ENCODE measurements at places on chromosomes 4 and X. TPM values are rescaled to one million over a fixed set of nuclear protein-coding genes. Genes with fewer than 3 reads are reported as not detected.
A peak's percentile ranks its signal among the peaks of the same experiment; 100 is the strongest.

The SSX4B gene
- not detected for total RNA-seq

The IL21 gene
- total RNA-seq, result 138 TPM

- no peaks in the 10 kb centered on the region for H3K36me3 ChIP-seq
- no peak overlapping the region for H3K27ac ChIP-seq
- no peak for DNase-seq
Observed at GRCh38 chr4:38920186-38920585, 52.6 kb downstream of the FAM114A1 start.

GRCh38 chr4:57195622-57196021 is 85.4 kb upstream of the IGFBP7 start:
- H3K36me3 ChIP-seq, result no peaks in the 10 kb centered on the region
- peaks cover 5% of the 10 kb centered on the region for H3K27me3 ChIP-seq
- no peak overlapping the region for H3K27ac ChIP-seq

- H3K36me3 ChIP-seq, result no peaks in the 10 kb centered on the region
- no peaks in the 10 kb centered on the region for H3K4me1 ChIP-seq
- no peak for DNase-seq
Observed at GRCh38 chr4:3066836-3067400, 7.4 kb downstream of the HTT-AS start.

- H3K4me3 ChIP-seq, result no peak overlapping the region
- H3K27me3 ChIP-seq, result peaks cover 9% of the 10 kb centered on the region
- H3K36me3 ChIP-seq, result no peaks in the 10 kb centered on the region
- no peaks in the 10 kb centered on the region for H3K4me1 ChIP-seq
Observed at GRCh38 chr4:76969495-76969894, 19.9 kb downstream of the SEPTIN11 start.

GRCh38 chr4:96646146-96646545 is 806.3 kb downstream of the PDHA2 start:
- no peaks in the 10 kb centered on the region for H3K36me3 ChIP-seq
- H3K27me3 ChIP-seq, result no peaks in the 10 kb centered on the region
- no peak for DNase-seq
- no peak overlapping the region for H3K4me3 ChIP-seq

GRCh38 chrX:70527610-70528345 is 83.1 kb downstream of the DLG3 start:
- H3K4me1 ChIP-seq, result peaks cover 11% of the 10 kb centered on the region
- no peak overlapping the region for H3K4me3 ChIP-seq
- H3K27me3 ChIP-seq, result no peaks in the 10 kb centered on the region
- H3K27ac ChIP-seq, result no peak overlapping the region
- DNase-seq, result no peak

DNA sequence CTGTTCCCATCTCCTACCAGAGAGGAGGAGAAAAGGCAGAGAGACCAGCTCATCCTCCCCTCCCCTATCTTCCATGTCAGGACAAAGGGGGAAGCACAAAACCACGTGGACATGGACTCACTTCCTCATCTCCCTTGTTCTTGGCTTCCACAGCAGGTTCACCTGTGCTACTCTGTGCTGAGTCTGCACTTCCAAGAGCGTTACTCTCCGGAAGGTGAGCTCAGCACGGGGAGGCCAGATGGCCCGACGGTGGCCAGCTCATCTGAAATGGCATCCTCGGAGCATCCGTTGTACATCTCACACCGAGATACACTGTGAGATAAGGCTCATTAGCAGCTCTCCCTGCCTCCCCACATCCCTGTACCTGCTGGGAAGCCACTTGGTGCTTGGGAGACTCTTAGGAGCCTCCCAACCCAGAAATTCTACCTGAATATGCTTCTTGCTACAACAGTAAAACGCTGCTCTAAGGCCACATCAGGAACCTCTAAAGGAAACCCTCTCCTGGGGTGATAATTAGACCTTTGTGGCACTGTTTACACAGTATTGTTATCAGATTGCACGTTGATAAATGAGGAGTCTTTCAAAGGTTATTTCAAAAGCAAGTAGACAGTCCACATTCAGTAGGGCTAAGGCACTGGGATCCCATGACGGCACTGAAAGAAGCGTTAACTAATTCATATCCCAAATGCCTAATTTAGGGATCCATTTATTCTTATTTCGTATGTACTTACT is 19.4 kb downstream of the LGI2 start:
- H3K27me3 ChIP-seq, result peaks cover 3% of the 10 kb centered on the region
- H3K4me1 ChIP-seq, result no peaks in the 10 kb centered on the region
- H3K27ac ChIP-seq, result no peak overlapping the region
- DNase-seq, result no peak
- no peaks in the 10 kb centered on the region for H3K36me3 ChIP-seq

DNA sequence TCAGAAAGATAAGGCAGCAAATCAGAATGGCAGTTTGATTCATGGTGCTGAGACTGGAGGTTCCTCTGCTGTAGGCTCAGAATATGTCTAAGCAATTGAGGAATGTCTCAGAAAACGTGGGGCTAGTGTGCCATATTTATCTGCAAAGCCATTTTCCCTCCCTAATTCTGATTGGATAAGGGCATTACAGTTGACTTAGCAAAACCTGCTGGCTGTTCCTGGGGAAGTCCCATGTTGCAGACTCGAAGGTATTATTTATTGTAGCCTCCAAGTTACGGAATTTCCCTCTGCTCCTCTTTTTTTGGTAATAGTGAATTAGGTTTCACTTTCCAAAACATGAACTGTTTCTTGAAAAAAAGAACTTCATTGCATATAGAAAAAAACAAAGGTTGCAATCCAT is at the start of gene CXCL10:
TSS of gene CXCL10 (minus strand) at position 109 of the 400 bp plus-strand sequence. CDS start at position 43, 66 bp downstream.
- peak within 1 kb of the TSS; percentile 38 for H3K4me3 ChIP-seq
- peaks cover 41% of the 10 kb centered on the region for H3K4me1 ChIP-seq
- H3K27me3 ChIP-seq, result no peaks in the 10 kb centered on the region
- H3K27ac ChIP-seq, result peak within 1 kb of the TSS; percentile 24

The GAGE12F gene
- not detected for total RNA-seq

The CLNK gene
- total RNA-seq, result 0.57 TPM

DNA sequence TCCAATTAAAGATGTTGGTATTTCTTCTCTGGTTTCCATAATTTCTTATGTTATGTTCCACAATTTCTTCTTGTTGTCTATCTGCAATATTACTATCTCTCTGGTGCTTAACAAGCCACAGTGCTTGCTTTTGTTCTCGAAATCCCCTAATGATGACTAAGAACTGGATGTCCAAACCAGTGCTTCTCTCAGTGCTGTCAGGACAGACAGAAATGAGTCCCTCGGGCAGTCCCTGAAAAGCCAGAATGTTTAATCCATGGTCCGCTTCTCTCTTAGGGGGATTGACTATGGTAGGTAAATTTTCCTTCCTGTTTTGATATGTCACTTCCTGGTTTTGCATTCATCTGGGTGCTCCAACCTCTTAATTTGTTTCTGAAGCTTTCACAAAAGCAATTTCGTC is 321.6 kb upstream of the PCDH10 start:
- no peak for DNase-seq
- H3K36me3 ChIP-seq, result no peaks in the 10 kb centered on the region
- H3K4me3 ChIP-seq, result no peak overlapping the region
- no peaks in the 10 kb centered on the region for H3K4me1 ChIP-seq

The IL2 gene
- total RNA-seq, result 595 TPM

DNA sequence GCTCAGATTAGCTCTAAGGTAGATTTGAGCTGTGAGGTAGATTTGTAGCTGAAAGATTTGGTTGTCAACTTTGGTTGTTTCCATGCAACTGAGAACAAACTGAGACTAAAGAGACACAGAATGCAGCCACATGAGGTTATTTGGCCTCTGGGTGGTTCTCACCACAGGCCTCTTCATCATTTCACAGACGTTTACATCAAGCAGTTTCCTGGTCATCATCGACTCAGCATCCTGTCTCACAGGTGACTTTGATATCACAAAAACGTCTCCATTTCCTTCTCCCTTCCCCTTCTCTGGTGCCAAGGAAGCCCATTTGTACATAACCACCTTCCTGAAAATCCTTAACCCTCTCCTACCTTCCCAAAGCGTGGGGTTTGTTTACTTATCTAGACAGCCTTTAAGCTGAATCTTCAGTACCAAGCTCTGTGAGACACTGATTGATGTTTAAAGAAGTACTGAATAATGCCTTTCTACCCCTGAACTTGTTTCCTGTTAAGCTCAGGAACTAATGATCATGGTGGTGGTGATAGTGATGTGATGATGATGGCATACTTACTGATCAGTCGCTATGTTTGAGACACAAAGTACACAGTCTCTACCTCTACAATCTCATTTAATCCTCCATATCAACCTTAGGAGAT is 81.9 kb downstream of the FAM114A1 start:
- H3K27ac ChIP-seq, result peak overlapping the region; percentile 88
- DNase-seq, result peak; percentile 59
- peak overlapping the region; percentile 47 for H3K4me3 ChIP-seq
- peaks cover 61% of the 10 kb centered on the region for H3K4me1 ChIP-seq
- H3K36me3 ChIP-seq, result peaks cover 3% of the 10 kb centered on the region
- no peaks in the 10 kb centered on the region for H3K27me3 ChIP-seq

The ARR3 gene
- not detected for total RNA-seq

DNA sequence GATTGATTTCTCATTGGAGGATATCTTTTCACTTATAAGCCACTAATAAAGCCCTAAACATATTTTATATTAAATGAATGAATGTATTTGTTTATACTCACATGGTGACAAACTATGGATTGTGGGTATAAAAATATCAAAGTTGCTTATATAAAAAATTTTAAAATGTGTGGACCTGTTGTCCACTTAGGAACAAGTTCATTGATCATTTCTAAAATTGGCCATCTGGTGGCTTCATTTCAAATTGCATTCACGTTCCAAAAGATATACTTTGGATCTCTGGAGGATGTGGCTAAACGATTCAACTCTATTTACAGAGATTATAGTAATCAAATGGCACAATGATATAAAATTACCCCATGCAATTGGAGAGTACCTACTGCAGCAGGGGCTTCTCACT is 32.5 kb downstream of the FSTL5 start:
- no peaks in the 10 kb centered on the region for H3K27me3 ChIP-seq
- H3K4me1 ChIP-seq, result no peaks in the 10 kb centered on the region
- no peak overlapping the region for H3K4me3 ChIP-seq
- H3K27ac ChIP-seq, result no peak overlapping the region
- DNase-seq, result no peak

The FAM47E gene
- total RNA-seq, result not detected

The FDCSP gene
- not detected for total RNA-seq

- DNase-seq, result no peak
- no peaks in the 10 kb centered on the region for H3K27me3 ChIP-seq
- no peaks in the 10 kb centered on the region for H3K4me1 ChIP-seq
- no peaks in the 10 kb centered on the region for H3K36me3 ChIP-seq
- no peak overlapping the region for H3K27ac ChIP-seq
Observed at GRCh38 chrX:74902806-74903205, 22.4 kb downstream of the NEXMIF start.

The TSPAN7 gene
- not detected for total RNA-seq

The ARX gene
- total RNA-seq, result not detected

GRCh38 chr4:10077483-10078335 is 38.9 kb downstream of the WDR1 start:
- no peaks in the 10 kb centered on the region for H3K27me3 ChIP-seq
- no peak overlapping the region for H3K27ac ChIP-seq
- H3K36me3 ChIP-seq, result peaks cover 62% of the 10 kb centered on the region
- no peak for DNase-seq

DNA sequence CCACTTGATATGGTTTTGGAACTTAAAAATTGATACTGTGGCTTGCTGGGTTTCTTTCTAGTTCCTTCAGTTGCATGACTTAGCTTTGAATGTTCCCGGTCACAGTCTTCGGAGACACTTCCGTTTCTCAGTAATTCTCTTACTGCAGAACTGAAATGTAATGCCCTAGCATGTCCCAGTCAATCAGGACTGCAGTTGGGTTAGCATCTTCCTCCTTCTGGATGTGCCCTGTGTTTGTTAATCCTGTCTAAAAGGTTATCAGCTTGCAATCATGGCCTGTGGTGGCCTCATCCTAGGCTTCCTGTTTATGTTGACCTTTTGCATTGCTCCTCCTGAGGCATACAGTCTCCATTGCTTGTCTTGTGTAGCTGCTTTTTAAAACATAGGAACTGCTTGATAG is 275.9 kb downstream of the ARHGAP10 start:
- no peak overlapping the region for H3K4me3 ChIP-seq
- H3K4me1 ChIP-seq, result peaks cover 12% of the 10 kb centered on the region
- H3K27me3 ChIP-seq, result no peaks in the 10 kb centered on the region
- DNase-seq, result no peak
- peaks cover 2% of the 10 kb centered on the region for H3K36me3 ChIP-seq

The DEFB131A gene
- total RNA-seq, result not detected

DNA sequence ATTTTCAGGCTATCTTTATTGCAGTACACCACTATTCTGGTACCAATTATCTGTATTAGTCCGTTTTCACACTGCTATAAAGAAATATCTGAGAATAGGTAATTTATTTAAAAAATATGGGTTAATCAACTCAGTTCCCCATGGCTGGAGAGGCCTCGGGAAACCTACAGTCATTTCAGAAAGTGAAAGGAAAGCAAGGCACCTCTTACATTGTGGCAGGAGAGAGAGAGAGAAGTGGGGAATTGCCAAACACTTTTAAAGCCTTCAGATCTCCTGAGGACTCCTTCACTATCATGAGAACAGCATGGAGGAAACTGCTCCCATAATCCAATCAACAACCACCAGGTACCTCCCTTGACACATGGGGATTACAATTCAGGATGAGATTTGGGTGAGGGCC is 54.7 kb downstream of the AMER1 start:
- no peak overlapping the region for H3K4me3 ChIP-seq
- H3K4me1 ChIP-seq, result no peaks in the 10 kb centered on the region
- no peak overlapping the region for H3K27ac ChIP-seq
- no peaks in the 10 kb centered on the region for H3K36me3 ChIP-seq
- DNase-seq, result no peak
- no peaks in the 10 kb centered on the region for H3K27me3 ChIP-seq

The NAP1L3 gene
- total RNA-seq, result 0.70 TPM

GRCh38 chr4:38122060-38122459 is 161.9 kb downstream of the PTTG2 start:
- H3K4me3 ChIP-seq, result no peak overlapping the region
- peaks cover 32% of the 10 kb centered on the region for H3K4me1 ChIP-seq
- peaks cover 37% of the 10 kb centered on the region for H3K36me3 ChIP-seq
- no peak for DNase-seq

GRCh38 chr4:147094238-147094637 is 148.6 kb upstream of the TTC29 start:
- no peak overlapping the region for H3K4me3 ChIP-seq
- no peak overlapping the region for H3K27ac ChIP-seq
- no peaks in the 10 kb centered on the region for H3K4me1 ChIP-seq
- H3K27me3 ChIP-seq, result peaks cover 7% of the 10 kb centered on the region

The SLITRK4 gene
- total RNA-seq, result not detected

DNA sequence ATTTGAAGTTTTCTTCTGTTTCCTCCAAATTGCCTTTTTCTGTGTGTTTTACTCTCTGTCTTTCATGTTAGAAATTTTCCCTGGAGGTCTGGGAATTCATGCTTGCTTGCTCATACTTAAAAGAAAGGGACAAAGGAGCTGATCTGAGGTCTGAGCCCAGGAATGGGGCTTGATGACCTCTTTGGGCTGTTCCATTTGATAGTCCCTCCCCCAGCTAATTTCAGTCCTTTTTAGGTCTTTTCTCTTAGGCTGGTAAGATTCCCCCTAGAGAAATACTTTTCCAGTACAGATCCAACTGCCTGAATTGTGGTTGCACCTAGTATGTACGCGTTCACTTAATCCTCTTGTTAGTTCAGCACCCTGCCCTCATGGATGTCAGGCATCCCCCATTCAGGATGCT is 5.5 kb upstream of the PIGA start:
- H3K27ac ChIP-seq, result no peak overlapping the region
- no peak for DNase-seq
- no peak overlapping the region for H3K4me3 ChIP-seq
- H3K27me3 ChIP-seq, result peaks cover 3% of the 10 kb centered on the region
- H3K36me3 ChIP-seq, result no peaks in the 10 kb centered on the region
- H3K4me1 ChIP-seq, result peaks cover 9% of the 10 kb centered on the region

- no peak for DNase-seq
- H3K36me3 ChIP-seq, result peaks cover 2% of the 10 kb centered on the region
- no peaks in the 10 kb centered on the region for H3K4me1 ChIP-seq
- H3K27ac ChIP-seq, result no peak overlapping the region
- H3K27me3 ChIP-seq, result peaks cover 22% of the 10 kb centered on the region
Observed at GRCh38 chr4:53592686-53593501, 1.6 kb upstream of the LNX1 start.
